Endothelial cell of umbilical vein (primary cell): ENCODE measurements at places on chromosomes 1 and 21. TPM values are rescaled to one million over a fixed set of nuclear protein-coding genes. Genes with fewer than 3 reads are reported as not detected.

- H3K27me3 ChIP-seq: no peaks in the 10 kb centered on the region
- H3K36me3 ChIP-seq: no peaks in the 10 kb centered on the region
- peak; percentile 41 for DNase-seq
- H3K4me3 ChIP-seq: peak overlapping the region; percentile 72
Measured at GRCh38 chr1:113390871-113391648, 745 bp downstream of the MAGI3 start.

DNA sequence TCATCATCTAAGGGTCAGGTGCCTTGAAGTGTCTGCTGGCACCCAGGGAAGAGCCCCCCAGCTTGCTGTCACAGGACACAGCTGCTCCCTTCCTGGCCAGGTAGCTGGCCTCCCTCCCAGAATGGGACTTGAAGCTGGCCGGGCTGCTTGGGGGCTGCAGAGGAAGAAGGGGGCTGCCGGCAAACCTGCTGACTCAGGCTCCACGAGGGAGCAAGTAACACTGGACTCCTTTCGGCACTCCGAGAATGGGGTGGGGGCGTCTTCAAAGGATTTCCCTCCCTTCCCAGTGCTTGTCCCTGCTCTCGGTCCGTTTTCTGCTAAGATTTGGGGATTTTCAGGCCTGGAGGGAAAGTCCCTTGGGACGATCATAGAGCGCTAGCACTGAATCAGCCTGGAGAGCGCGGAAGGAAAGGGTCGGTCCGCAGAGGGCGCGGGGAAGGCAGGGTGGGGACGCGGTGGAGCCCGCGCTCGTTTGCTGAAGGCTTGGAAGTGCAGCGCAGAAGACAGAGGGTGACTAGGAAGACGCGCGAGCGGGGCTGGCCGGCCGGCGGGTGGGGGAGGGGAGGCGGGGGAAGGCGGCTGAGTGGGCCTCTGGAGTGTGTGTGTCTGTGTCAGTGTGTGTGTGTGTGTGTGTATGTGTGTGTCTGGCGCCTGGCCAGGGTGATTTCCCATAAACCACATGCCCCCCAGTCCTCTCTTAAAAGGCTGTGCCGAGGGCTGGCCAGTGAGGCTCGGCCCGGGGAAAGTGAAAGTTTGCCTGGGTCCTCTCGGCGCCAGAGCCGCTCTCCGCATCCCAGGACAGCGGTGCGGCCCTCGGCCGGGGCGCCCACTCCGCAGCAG lies at the start of gene CSF1:
TSS of gene CSF1 (plus strand) at position 727 of the 840 bp plus-strand sequence. CDS start 175 bp downstream, outside the sequence.
- H3K4me1 ChIP-seq: peaks cover 8% of the 10 kb centered on the region
- no peaks in the 10 kb centered on the region for H3K27me3 ChIP-seq
- no peaks in the 10 kb centered on the region for H3K36me3 ChIP-seq
- H3K27ac ChIP-seq: peak within 1 kb of the TSS; percentile 45

The HHAT gene
- total RNA-seq: 2.4 TPM in 2 replicates

DNA sequence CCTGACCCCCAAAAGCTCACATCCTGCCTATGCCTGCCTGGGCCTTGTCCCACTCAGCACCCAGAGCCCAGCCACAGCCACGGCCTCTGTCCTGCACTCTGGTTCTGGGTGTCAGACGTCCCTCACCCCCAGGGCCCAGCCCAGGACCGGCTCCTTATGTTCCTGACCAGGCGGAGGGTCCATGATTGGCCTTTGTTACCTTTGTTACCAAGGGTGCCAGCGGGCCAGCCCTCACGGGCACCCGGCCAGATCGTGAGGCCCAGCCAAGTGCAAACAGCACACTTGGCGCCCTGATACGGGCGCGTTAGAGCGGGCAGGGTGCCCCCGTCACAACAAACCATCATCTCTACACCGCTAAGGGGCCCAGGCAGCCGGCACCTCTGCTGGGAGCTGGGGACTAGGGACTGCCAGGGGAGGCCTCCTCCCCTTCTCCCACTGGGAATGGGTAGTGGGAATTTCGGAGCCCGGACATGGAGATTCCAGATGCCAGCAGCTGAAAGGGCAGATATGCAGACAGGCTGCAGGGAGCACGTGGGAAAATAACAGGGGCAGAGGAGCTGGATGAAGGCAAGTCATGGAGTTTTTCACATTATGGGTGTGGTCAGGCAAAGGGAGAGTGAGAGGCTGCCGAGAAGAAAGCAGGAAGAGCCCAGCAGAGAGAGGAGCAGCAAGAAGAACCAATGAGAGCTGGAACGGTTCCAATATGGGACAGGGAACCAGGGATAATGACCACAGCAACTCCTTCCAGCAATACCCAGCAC lies 22.1 kb downstream of the HSPG2 start:
- H3K4me1 ChIP-seq: peaks cover 92% of the 10 kb centered on the region
- H3K4me3 ChIP-seq: no peak overlapping the region
- H3K27me3 ChIP-seq: no peaks in the 10 kb centered on the region
- peak overlapping the region; percentile 75 for H3K27ac ChIP-seq
- H3K36me3 ChIP-seq: peaks cover 14% of the 10 kb centered on the region
- peak; percentile 59 for DNase-seq

GRCh38 chr1:50971748-50972305 lies 1.8 kb downstream of the CDKN2C start:
- H3K27ac ChIP-seq: no peak overlapping the region
- H3K27me3 ChIP-seq: no peaks in the 10 kb centered on the region
- no peaks in the 10 kb centered on the region for H3K36me3 ChIP-seq
- DNase-seq: peak; percentile 17
- no peak overlapping the region for H3K4me3 ChIP-seq
- H3K4me1 ChIP-seq: peaks cover 31% of the 10 kb centered on the region

DNA sequence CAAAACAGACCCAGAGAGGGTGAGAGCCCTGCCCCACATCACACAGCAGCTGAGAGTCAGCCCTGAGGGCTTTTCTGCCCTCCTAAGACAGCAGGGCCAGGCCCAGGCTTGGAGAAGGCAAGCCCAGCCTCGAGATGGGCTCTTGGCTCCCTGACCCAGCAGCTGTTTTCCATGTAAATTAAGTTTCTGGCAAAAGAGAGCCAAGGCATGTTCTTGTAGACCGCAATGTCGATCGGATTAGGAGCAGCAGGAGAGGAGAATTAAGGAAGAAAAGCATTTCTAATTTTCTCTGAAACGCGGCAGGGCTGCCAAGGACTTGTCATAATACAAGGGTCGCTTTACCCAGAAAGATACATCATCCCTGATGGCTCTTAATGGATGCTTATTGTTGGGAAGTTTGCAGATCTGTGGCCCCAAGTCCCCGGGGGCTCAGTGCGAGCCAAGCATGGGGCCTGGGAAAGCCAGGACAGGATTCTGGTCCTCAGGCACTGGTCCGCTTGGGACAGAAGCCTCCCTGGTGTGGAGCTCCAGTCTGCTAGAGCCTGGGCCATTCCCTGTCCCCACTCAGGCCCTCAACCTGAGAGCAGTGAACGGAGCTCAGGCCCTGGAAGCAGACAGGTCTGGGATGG lies 62.8 kb downstream of the DMRTB1 start:
- no peak overlapping the region for H3K4me3 ChIP-seq
- no peaks in the 10 kb centered on the region for H3K4me1 ChIP-seq
- H3K27ac ChIP-seq: no peak overlapping the region

- no peak overlapping the region for H3K27ac ChIP-seq
- no peak for DNase-seq
- H3K36me3 ChIP-seq: no peaks in the 10 kb centered on the region
- H3K4me1 ChIP-seq: no peaks in the 10 kb centered on the region
Measured at GRCh38 chr1:108862698-108863477, 6.0 kb upstream of the AKNAD1 start.

DNA sequence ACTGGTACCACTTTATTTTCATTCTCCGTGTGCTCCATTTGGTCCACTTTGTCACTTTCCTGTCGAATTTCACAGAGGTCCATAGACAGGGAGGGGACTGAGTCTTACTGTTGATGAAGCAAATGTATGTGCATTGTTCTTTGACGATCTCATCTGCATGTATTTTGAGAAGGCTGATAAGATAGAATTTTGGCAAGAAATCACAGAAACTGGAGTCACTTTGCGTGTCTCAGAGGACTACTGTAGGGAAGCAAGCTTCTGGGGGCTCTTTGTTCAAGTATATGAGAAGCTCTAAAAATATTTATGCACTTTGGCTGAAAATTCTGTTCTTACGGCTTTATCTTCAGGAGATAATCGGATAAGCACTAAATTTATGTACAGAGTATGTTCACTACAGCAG lies 78.1 kb downstream of the PCBP3 start:
- DNase-seq: no peak
- H3K4me3 ChIP-seq: no peak overlapping the region
- no peaks in the 10 kb centered on the region for H3K4me1 ChIP-seq

DNA sequence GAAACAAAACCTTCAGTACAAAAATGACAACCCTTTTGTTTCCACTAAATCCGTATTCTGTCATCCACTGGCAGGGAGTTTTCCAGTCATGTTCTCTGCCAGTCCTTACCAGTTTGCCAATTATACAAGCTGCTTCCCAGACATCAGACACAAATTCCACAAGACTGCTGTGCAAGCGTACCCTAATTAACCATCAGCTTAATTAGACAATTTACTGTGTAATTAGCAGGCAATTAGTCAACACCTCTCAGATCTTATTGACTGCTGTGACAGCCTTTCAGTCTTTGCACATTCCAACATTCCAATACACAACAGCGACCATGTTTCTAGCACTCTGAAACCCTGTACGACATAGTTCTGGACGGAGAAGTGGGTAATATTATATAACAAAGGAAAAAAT lies 420.1 kb downstream of the DPYD start:
- no peaks in the 10 kb centered on the region for H3K4me1 ChIP-seq
- H3K27me3 ChIP-seq: no peaks in the 10 kb centered on the region
- no peak for DNase-seq
- no peak overlapping the region for H3K27ac ChIP-seq

- no peaks in the 10 kb centered on the region for H3K36me3 ChIP-seq
- no peaks in the 10 kb centered on the region for H3K27me3 ChIP-seq
- H3K4me3 ChIP-seq: no peak overlapping the region
Measured at GRCh38 chr1:50985094-50985493, 15.0 kb downstream of the CDKN2C start.

DNA sequence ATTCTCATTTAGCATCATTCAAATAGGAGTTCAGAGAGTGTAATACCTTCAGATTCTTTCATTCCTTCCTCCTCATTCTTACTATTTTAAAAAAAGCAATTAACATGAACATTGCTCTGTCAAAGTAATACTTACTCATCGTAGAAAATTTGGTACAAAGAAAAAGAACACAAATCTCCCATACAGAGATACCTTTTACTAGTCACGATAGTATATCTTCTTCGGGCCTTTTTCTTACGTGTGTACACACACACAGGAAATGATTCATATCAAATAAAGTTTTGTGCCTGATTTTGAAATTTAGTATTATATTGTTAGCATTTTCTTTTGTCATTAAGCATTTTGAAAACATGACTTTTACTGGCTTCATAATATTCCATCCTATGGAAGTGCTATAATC lies 52.9 kb downstream of the NCF2 start:
- H3K36me3 ChIP-seq: peaks cover 30% of the 10 kb centered on the region
- DNase-seq: no peak
- no peak overlapping the region for H3K4me3 ChIP-seq
- no peaks in the 10 kb centered on the region for H3K27me3 ChIP-seq

The MROH9 gene
- total RNA-seq: not detected in 2 replicates

The COA7 gene
- total RNA-seq: 28.6 and 30.6 TPM in 2 replicates

DNA sequence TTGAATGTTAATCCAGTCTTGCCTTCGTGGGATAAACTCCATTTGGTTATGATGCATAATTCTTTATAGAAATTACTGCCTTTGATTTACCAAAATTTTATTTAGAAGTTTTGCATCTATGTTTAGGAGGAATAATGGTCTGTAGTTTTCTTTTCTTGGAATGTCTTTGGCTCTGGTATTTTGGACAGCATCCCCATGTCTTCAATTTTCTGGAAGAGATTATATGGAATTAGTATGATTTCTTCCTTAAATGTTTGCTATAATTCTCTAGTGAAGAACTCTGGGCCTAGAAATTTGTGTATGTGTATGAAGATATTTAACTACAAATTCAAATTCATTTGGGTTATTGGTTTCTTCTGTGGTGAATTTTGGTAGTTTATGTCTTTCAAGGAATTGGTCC lies 92.7 kb downstream of the SNX7 start:
- no peaks in the 10 kb centered on the region for H3K27me3 ChIP-seq
- H3K36me3 ChIP-seq: no peaks in the 10 kb centered on the region
- H3K4me1 ChIP-seq: no peaks in the 10 kb centered on the region
- no peak for DNase-seq
- no peak overlapping the region for H3K4me3 ChIP-seq

The SYDE2 gene
- 2.9 and 3.1 TPM in 2 replicates for total RNA-seq

- H3K4me3 ChIP-seq: no peak overlapping the region
- H3K4me1 ChIP-seq: no peaks in the 10 kb centered on the region
- H3K27me3 ChIP-seq: no peaks in the 10 kb centered on the region
- H3K36me3 ChIP-seq: no peaks in the 10 kb centered on the region
- no peak overlapping the region for H3K27ac ChIP-seq
Measured at GRCh38 chr1:19776287-19776686, 23.4 kb downstream of the TMCO4 start.

DNA sequence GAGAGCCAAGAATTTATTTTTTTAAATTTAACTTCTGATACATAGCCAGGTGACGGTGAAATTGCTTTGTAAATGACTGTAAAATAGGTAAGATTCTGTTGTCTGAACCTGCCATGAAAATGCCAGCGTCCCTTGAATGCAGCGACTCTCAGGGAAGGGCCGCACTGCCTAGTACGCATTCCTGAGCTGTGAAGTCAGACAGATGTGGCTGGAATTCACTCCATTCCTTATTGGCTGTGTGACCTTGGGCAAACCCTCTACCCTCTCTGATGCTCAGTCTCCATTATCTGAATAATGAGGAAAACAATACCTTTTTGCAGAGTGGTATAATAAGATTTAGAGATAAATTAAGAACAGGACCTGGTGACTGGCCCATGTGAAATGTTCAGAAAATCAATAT lies 167.1 kb upstream of the DAB1 start:
- no peaks in the 10 kb centered on the region for H3K27me3 ChIP-seq
- no peaks in the 10 kb centered on the region for H3K4me1 ChIP-seq
- DNase-seq: no peak

The GJA4 gene
- 22.1 TPM in 2 replicates for total RNA-seq

GRCh38 chr1:8127171-8127641 lies 101.1 kb upstream of the ERRFI1 start:
- H3K27me3 ChIP-seq: no peaks in the 10 kb centered on the region
- H3K4me3 ChIP-seq: no peak overlapping the region
- H3K27ac ChIP-seq: no peak overlapping the region
- no peaks in the 10 kb centered on the region for H3K36me3 ChIP-seq
- DNase-seq: no peak
- H3K4me1 ChIP-seq: peaks cover 11% of the 10 kb centered on the region

GRCh38 chr1:38270849-38271633 lies 224.4 kb upstream of the POU3F1 start:
- no peak for DNase-seq
- no peaks in the 10 kb centered on the region for H3K36me3 ChIP-seq
- H3K27ac ChIP-seq: no peak overlapping the region
- no peak overlapping the region for H3K4me3 ChIP-seq
- H3K4me1 ChIP-seq: no peaks in the 10 kb centered on the region
- H3K27me3 ChIP-seq: no peaks in the 10 kb centered on the region

The CLCA1 gene
- not detected in 2 replicates for total RNA-seq

The C1orf116 gene
- total RNA-seq: 0.07 TPM in 1 of 2 replicates, not detected in the other

The LZIC gene
- total RNA-seq: 22.7 and 23.4 TPM in 2 replicates

The PDZK1IP1 gene
- total RNA-seq: not detected in 2 replicates

DNA sequence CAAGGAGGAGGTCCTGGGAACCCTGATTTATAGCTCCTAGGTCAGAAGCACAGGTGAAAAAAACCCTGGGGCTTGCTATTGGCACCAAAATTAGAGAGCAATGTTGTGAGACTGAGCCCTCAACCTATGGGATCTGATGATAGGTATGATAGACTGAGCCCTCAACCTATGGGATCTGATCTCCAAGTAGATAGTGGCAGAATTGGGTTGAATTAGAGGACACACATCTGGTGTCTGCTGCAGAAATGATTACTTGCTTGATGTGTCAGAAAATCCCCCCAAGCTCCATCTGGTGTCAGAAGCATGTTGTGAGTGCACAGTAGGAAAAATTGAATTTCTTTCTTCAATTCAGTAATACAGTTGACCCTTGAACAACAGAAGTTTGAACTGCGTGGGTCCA lies 62.4 kb downstream of the MAP3K21 start:
- no peak overlapping the region for H3K4me3 ChIP-seq
- no peak for DNase-seq
- H3K27me3 ChIP-seq: peaks cover 4% of the 10 kb centered on the region
- H3K4me1 ChIP-seq: no peaks in the 10 kb centered on the region
